ENCODE measurements at places on chromosomes 1 and 21.
A peak's percentile ranks its signal among the peaks of the same experiment; 100 is the strongest.

GRCh38 chr1:214709241-214709640, 106.2 kb downstream of the CENPF start:
- H3K27me3 ChIP-seq: no peaks in the 10 kb centered on the region
- H3K4me1 ChIP-seq: peaks cover 19% of the 10 kb centered on the region
- H3K4me3 ChIP-seq: no peak overlapping the region
- DNase-seq: no peak

- DNase-seq: peak; percentile 10
- H3K36me3 ChIP-seq: no peaks in the 10 kb centered on the region
- H3K4me3 ChIP-seq: peak overlapping the region; percentile 86
- peak overlapping the region; percentile 92 for H3K27ac ChIP-seq
- peaks cover 10% of the 10 kb centered on the region for H3K4me1 ChIP-seq
- no peaks in the 10 kb centered on the region for H3K27me3 ChIP-seq
Measured at GRCh38 chr1:35030338-35030737, 1.4 kb downstream of the ZMYM6 start.

DNA sequence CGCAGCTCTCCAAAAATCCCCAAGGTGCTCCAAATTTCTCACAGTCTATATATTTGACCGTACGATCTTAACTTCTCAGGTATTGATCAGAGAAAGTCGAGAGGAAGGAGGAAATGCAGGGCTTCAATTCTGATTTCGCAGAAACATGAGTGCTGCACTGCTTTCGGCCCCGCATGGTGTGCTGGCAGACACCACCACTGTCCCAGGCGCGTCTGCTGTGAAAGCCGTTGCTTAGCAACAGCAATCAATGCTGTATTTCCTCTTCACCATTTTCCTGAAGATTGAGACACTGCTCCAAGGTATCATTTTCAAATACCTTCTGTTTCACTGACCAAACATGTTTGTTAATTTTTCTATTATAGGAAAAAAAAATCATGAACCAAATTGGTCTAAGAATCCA, 296.3 kb downstream of the SMYD3 start:
- H3K36me3 ChIP-seq: no peaks in the 10 kb centered on the region
- no peak for DNase-seq
- no peak overlapping the region for H3K27ac ChIP-seq
- peaks cover 7% of the 10 kb centered on the region for H3K4me1 ChIP-seq
- no peak overlapping the region for H3K4me3 ChIP-seq
- H3K27me3 ChIP-seq: no peaks in the 10 kb centered on the region

DNA sequence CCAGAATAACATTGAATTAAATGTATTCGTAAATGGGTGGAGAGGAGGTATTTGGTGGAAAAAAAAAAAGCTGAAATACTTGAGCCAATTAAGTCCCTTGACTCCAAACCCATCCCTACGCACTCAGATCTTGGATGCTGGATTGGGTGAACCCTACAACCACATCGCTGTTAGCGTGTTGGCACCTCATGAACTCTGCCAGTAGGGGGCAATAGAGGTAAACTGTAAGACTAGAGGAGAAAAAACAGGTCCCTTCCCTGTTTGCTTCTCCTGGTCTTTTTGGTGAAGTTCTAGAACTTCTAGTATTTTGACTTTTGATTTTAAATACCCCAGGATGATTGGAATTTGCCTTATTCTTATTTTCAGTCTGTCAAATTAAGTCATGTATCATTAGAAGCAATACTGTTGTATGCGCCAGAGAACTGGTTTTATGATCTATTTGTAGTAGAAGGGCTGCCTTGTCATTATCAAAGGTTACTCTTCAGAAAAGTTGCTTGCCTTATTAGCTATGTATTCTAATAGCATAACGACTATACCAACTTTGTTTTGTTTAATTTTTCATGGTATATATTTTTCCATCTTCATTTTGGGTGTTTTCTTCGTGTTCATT, 1.9 kb upstream of the OR13G1 start:
- H3K4me1 ChIP-seq: no peaks in the 10 kb centered on the region
- no peak overlapping the region for H3K27ac ChIP-seq
- DNase-seq: peak; percentile 49
- H3K27me3 ChIP-seq: no peaks in the 10 kb centered on the region

GRCh38 chr1:26690576-26691031, 5.2 kb upstream of the ARID1A start:
- H3K36me3 ChIP-seq: no peaks in the 10 kb centered on the region
- H3K4me3 ChIP-seq: no peak overlapping the region
- DNase-seq: no peak
- H3K27ac ChIP-seq: no peak overlapping the region

DNA sequence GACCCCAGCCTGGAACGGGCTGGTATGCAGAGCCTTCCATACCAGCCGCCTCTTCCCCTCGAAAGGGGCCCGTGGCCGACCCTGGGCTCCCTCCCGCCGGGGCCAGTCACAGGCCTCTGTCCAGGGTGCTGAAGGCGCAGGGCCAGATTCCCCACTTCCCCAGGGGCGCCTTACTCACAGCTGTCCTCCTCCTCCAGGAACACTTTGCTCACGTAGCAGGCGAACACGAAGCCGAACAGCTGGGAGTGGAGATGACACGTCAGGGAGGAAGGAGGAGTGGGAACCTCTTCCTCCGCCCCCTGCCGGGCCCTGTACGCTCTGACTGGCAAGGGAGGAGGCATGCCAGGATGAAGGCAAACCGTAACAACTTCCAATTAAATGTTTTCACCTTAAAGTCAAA, 57.3 kb downstream of the NKAIN1 start:
- peaks cover 4% of the 10 kb centered on the region for H3K27me3 ChIP-seq
- no peak overlapping the region for H3K27ac ChIP-seq
- H3K4me3 ChIP-seq: peak overlapping the region; percentile 28
- no peaks in the 10 kb centered on the region for H3K36me3 ChIP-seq
- DNase-seq: peak; percentile 97
- H3K4me1 ChIP-seq: no peaks in the 10 kb centered on the region

DNA sequence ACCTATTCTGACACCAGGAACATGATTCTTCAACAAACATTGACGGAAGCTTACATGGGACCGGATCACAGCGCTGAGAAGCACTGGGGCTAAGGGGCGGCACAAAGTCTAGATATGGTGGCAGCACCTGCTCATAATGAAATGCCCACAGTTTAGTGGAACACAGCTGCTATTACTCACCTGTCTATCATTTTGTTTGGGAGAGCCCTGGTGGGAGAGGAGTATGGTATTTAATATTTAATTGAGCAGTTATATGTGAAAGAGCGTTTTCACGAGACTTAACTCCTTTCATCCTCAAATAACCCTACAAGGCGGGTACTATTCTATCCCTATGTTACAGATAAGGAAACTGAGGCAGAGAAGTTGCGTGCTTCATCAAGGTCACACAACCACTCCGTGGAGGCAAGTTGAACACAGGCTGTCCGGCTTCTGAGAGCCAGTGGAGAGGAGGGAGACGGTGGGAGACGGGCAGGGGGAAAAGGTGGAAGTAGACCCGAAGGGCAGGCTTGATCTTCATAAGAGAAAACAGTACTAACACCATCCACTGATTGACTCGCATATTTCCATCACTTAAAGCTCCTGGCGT, 790 bp upstream of the TSNAX start:
- peak overlapping the region; percentile 86 for H3K4me3 ChIP-seq
- H3K4me1 ChIP-seq: peaks cover 13% of the 10 kb centered on the region
- DNase-seq: no peak
- no peaks in the 10 kb centered on the region for H3K36me3 ChIP-seq

DNA sequence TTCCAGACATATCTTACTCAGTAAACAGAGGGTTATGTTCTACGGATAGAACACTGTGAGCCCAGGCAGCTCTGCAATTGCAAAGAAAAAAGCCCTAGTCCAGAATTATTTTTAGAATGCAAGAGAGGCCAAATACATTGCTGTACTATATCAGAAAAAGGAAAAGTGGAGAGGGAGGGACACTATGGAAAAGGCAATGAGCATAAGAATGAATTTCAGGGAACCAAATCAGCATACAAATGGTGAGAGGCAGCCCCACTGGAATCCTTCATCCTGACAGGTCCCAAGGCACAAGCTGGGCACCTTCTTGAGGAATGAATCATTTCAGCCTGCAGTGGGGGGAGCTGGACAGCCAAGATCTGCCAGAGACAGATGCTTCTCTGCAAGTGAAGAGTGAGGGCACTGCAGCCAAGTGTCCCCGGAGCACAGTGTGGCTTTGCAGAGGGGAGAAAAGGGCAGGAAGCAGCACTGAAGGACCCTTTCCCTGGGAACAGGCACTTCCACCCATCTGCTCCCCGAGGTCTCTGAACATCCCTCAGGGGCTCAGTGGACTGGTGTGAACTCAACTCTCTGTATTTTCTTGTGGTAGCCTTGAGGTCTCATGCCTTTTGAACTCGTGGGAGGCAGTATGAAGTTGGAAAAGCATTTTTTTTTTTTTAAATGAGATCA, 115.6 kb downstream of the XCL2 start:
- H3K27ac ChIP-seq: no peak overlapping the region
- H3K4me3 ChIP-seq: no peak overlapping the region
- DNase-seq: peak; percentile 54
- no peaks in the 10 kb centered on the region for H3K36me3 ChIP-seq
